ENCODE measurements at places on chromosomes 4 and X. TPM values are rescaled to one million over a fixed set of nuclear protein-coding genes. Genes with fewer than 3 reads are reported as not detected.

PNMA5 gene
- not detected for total RNA-seq

SEC24D gene
- 16.3 TPM for total RNA-seq

ETDA gene
- not detected for total RNA-seq

IGSF1 gene
- total RNA-seq, result 0.94 TPM

COX7B2 gene
- total RNA-seq, result not detected

FANCB gene
- total RNA-seq, result 7.2 TPM

TRIML2 gene
- 0.05 TPM for total RNA-seq

MID1 gene
- total RNA-seq, result 1.4 TPM

HTN1 gene
- 0.47 TPM for total RNA-seq

TMEM184C gene
- total RNA-seq, result 14.4 TPM

DNA sequence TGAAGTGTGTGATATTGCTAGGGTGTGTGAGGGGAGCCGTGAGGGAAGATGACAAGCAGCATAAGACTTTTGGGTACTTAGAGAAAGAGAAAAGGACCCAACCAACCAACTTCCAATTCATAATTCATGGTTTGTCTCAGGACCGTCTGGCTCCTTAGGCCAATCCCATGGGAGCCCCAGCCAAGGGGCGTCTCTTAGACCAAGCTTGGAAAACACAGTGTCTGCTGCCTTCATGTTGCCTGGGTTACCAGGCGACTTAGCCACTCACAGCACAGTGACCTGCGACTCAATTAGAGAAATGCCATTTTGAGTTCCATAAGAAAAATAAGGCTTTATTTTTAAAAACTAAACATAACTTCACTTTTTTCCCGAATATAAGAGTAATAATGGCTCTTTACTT, 32.7 kb downstream of the BST1 start:
- no peaks in the 10 kb centered on the region for H3K27me3 ChIP-seq
- H3K27ac ChIP-seq, result no peak overlapping the region
- H3K4me3 ChIP-seq, result no peak overlapping the region
- H3K36me3 ChIP-seq, result no peaks in the 10 kb centered on the region

DNA sequence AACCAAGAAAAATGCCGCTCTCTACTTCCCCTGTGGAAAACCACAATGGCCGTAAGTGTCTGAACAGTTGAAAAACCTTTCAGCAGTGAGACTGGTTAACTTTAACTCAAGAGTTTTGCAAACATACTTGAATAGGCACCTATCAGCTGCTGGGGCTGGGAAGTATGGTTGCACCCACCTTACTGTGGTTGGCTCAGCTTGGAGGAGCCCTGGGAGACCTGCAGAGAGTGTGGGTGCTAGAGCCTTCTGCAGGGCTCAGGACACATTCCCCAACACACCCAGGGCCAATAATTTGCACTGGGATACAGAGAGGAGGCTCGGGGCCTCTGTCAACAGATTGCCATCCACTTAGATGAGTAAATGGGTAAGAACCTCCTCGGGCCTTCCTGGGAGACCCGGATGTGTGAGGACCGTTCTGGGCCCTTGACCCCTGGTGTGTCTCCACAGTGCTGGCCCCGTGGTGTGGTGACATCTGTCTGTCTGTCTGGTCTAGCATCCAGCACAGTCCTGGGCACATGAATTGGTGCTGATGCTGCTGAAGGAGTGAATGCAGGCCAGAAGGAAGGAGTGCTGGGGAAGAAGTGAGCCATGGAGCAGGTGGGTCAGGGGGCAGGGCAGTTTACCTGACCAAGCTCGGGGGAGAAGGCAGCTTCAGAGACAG, 46.5 kb downstream of the MAGEA1 start:
- H3K36me3 ChIP-seq, result no peaks in the 10 kb centered on the region
- no peak for DNase-seq
- no peak overlapping the region for H3K27ac ChIP-seq

GRCh38 chrX:111585337-111585736, 73.9 kb downstream of the SERTM2 start:
- no peaks in the 10 kb centered on the region for H3K27me3 ChIP-seq
- no peak overlapping the region for H3K27ac ChIP-seq
- H3K4me1 ChIP-seq, result no peaks in the 10 kb centered on the region
- H3K36me3 ChIP-seq, result no peaks in the 10 kb centered on the region
- DNase-seq, result no peak

GRCh38 chr4:19693936-19694570, 557.7 kb upstream of the SLIT2 start:
- H3K27ac ChIP-seq, result no peak overlapping the region
- H3K4me1 ChIP-seq, result no peaks in the 10 kb centered on the region
- no peaks in the 10 kb centered on the region for H3K36me3 ChIP-seq
- H3K4me3 ChIP-seq, result no peak overlapping the region

- no peak for DNase-seq
- no peak overlapping the region for H3K27ac ChIP-seq
- no peaks in the 10 kb centered on the region for H3K4me1 ChIP-seq
- H3K36me3 ChIP-seq, result peaks cover 5% of the 10 kb centered on the region
Measured at GRCh38 chrX:120439921-120440320, 29.2 kb downstream of the LAMP2 start.

DNA sequence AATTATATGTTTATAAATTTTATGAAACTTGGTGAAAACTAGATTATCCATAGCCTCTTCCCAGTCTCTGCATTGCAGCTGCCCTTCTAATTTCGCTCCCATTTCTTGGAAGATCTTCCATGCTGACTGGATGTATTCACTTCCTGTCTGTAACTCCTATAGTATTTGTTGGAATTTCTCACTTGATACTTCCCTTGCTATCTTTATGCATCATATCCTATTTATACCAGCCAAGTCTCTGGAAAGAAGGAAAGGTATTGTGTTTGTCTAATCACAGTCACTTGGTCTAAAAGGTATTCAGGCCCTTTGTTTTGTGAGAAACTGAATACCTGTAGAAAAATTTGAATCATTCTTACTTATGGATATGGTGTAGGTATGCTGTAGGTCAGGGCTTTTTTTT, 870.9 kb upstream of the FRG1 start:
- no peak overlapping the region for H3K27ac ChIP-seq
- H3K27me3 ChIP-seq, result no peaks in the 10 kb centered on the region
- no peaks in the 10 kb centered on the region for H3K36me3 ChIP-seq
- H3K4me1 ChIP-seq, result no peaks in the 10 kb centered on the region
- DNase-seq, result no peak
- H3K4me3 ChIP-seq, result no peak overlapping the region

GRCh38 chrX:153468008-153468580, 2.3 kb downstream of the HAUS7 start:
- H3K4me1 ChIP-seq, result peaks cover 5% of the 10 kb centered on the region
- H3K4me3 ChIP-seq, result no peak overlapping the region
- peaks cover 7% of the 10 kb centered on the region for H3K36me3 ChIP-seq
- H3K27ac ChIP-seq, result no peak overlapping the region
- no peak for DNase-seq
- H3K27me3 ChIP-seq, result no peaks in the 10 kb centered on the region

DNA sequence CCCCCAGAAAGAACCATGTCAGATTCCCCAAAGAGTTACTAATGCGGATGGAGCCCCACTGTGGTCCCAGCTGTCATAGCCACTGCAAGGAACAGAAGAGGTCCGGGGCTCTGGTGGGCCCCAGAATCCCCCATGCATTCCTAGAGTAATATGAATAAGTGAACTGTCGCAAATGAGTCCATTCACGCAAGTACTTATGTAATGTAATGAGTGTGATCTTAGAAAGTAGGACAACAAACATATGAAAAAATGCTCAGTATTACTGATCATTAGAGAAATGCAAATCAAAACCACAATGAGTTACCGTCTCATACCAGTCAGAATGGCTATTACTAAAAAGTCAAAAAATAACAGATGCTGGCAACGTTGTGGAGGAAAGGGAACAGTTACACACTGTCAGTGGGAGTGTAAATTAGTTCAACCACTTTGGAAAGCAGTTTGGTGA, 141.5 kb upstream of the RBPJ start:
- H3K4me1 ChIP-seq, result no peaks in the 10 kb centered on the region
- no peak for DNase-seq
- no peak overlapping the region for H3K27ac ChIP-seq
- no peak overlapping the region for H3K4me3 ChIP-seq

DNA sequence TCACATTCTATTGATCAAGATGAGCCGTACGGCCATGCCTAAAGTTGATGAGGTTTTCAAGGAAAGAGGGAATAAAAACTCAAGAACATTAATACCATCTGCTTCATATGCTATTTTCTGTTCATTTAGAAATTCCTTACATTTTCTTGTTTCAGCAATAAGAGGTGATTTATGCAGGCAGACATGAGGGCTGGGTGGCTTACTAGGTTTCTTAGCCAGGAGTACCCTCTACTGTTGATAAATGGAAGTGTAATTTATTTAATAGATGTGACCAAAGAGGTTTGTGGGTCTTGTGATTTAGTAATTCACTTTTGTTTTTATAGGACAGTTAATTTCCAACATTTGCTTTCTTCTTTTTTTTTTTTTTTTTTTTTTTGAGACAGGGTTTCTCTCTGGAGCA, 6.4 kb upstream of the SMIM9 start:
- H3K27me3 ChIP-seq, result no peaks in the 10 kb centered on the region
- no peak overlapping the region for H3K27ac ChIP-seq
- H3K4me1 ChIP-seq, result no peaks in the 10 kb centered on the region
- H3K4me3 ChIP-seq, result no peak overlapping the region

DNA sequence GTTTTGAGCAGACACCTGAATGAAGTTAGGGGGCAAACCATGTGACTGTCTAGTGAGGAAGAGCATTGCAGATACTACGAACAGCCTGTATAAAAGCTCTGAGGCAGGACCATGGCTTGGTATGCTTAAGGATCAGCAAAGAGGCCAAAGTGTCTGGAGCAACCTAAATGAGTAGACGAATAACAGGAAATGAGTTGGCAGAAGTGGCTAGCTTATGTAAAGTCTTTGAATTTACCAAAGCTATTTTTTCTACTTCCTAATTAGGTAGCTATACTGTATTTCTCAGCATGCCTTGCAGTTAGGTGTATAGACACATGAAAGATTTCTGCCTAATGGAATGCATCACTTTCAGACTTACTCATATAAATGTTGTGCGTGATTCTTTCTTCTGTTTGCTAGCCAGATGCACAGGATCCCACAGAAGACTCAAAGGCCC, 9.3 kb upstream of the GPRIN3 start:
- no peaks in the 10 kb centered on the region for H3K36me3 ChIP-seq
- H3K4me1 ChIP-seq, result no peaks in the 10 kb centered on the region
- no peaks in the 10 kb centered on the region for H3K27me3 ChIP-seq
- peak; percentile 46 for DNase-seq
- no peak overlapping the region for H3K4me3 ChIP-seq
- no peak overlapping the region for H3K27ac ChIP-seq

DNA sequence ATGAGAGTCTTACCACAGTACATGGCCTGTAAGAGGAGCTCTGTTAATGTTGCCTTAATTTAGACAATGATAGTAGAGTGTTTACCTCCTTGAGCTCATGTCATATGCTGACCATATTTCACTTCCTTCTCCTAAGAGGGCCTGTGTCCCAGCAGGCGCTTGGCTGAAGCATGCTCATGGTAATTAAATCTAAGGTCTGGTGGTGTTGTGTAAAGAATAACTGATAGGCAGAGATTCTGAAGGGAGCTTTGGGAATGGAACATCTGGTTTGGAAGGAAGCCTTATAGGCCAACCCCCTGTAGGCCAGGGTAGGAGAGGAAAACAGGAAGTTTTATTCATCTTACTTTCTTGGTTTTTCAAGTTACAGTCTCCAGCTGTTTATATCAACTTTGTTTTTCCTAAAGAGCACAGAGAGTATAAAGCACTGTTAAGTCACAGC, 300.2 kb downstream of the USP46 start:
- no peak for DNase-seq
- H3K27ac ChIP-seq, result no peak overlapping the region
- no peaks in the 10 kb centered on the region for H3K4me1 ChIP-seq
- H3K27me3 ChIP-seq, result no peaks in the 10 kb centered on the region
- H3K4me3 ChIP-seq, result no peak overlapping the region

DNA sequence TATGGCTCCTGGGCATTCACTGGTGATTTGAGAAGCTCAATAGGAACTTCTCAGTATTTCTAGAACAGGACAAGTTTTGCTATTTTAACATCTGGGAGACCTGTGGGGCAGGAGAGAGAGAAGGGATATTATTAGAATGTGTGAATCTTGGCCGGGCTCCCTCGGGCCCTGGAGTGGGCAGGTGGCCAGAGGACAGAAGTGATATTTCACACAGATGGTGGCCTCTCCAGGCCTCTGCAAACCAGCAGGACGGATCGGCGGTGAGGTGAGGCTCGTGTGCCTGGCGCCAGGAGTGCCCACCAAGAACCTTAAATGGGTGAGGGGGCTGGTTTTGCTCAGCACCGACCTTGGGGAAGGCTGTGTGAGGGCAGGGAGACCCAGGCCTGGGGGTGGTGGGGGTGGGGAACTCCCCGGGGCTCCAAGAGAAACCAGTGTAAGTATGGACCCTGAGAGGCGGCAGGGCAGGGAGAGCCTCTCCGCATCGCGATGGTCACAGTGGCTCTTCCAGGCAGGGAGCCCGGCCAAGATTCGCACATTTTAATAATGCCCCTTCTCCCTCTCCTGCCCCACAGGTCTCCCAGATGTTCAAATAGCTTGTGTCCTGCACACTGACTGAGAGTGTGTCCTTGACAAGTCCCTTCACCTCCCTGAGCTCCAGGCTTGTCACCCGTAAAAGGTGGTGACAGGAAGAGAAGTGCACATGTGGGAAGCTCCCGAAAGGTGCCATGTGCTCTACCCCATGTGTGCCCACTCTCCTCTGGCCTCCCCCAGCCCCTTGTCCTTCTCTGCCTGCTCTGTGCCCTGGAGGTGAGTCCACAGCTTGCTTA, 64.9 kb downstream of the SORCS2 start:
- H3K36me3 ChIP-seq, result no peaks in the 10 kb centered on the region
- H3K27me3 ChIP-seq, result no peaks in the 10 kb centered on the region
- no peak overlapping the region for H3K4me3 ChIP-seq
- no peak overlapping the region for H3K27ac ChIP-seq
- no peaks in the 10 kb centered on the region for H3K4me1 ChIP-seq

DNA sequence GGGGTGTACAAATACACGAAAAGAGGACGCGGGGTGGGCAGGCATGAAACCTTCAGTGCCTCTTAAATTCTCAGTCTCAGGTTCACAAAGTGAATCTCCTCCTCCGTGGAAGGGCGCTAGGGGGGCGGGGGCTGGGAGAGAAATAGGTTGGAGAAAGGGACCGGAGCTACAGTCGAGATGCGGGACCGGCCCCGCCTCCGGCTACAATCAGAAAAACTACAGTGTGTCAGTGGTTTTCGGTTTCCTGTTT, 3.4 kb downstream of the MAML3 start:
- H3K36me3 ChIP-seq, result no peaks in the 10 kb centered on the region
- peak overlapping the region; percentile 91 for H3K4me3 ChIP-seq
- peaks cover 18% of the 10 kb centered on the region for H3K4me1 ChIP-seq
- no peak for DNase-seq
- H3K27ac ChIP-seq, result peak overlapping the region; percentile 96
- H3K27me3 ChIP-seq, result no peaks in the 10 kb centered on the region

GRCh38 chr4:186013419-186014186, 55.4 kb upstream of the TLR3 start:
- no peak overlapping the region for H3K27ac ChIP-seq
- H3K36me3 ChIP-seq, result no peaks in the 10 kb centered on the region
- no peaks in the 10 kb centered on the region for H3K27me3 ChIP-seq
- no peaks in the 10 kb centered on the region for H3K4me1 ChIP-seq
- H3K4me3 ChIP-seq, result no peak overlapping the region

- H3K36me3 ChIP-seq, result no peaks in the 10 kb centered on the region
- H3K27me3 ChIP-seq, result peaks cover 41% of the 10 kb centered on the region
- no peak overlapping the region for H3K4me3 ChIP-seq
- no peak for DNase-seq
- no peak overlapping the region for H3K27ac ChIP-seq
- H3K4me1 ChIP-seq, result no peaks in the 10 kb centered on the region
Measured at GRCh38 chr4:52748432-52748831, 2.8 kb downstream of the ERVMER34-1 start.

- no peak overlapping the region for H3K27ac ChIP-seq
- H3K36me3 ChIP-seq, result no peaks in the 10 kb centered on the region
- H3K27me3 ChIP-seq, result no peaks in the 10 kb centered on the region
Measured at GRCh38 chr4:73780834-73781233, 40.5 kb downstream of the CXCL8 start.
